ENCODE measurements at places on chromosomes 12 and 14.
A peak's percentile ranks its signal among the peaks of the same experiment; 100 is the strongest.

DNA sequence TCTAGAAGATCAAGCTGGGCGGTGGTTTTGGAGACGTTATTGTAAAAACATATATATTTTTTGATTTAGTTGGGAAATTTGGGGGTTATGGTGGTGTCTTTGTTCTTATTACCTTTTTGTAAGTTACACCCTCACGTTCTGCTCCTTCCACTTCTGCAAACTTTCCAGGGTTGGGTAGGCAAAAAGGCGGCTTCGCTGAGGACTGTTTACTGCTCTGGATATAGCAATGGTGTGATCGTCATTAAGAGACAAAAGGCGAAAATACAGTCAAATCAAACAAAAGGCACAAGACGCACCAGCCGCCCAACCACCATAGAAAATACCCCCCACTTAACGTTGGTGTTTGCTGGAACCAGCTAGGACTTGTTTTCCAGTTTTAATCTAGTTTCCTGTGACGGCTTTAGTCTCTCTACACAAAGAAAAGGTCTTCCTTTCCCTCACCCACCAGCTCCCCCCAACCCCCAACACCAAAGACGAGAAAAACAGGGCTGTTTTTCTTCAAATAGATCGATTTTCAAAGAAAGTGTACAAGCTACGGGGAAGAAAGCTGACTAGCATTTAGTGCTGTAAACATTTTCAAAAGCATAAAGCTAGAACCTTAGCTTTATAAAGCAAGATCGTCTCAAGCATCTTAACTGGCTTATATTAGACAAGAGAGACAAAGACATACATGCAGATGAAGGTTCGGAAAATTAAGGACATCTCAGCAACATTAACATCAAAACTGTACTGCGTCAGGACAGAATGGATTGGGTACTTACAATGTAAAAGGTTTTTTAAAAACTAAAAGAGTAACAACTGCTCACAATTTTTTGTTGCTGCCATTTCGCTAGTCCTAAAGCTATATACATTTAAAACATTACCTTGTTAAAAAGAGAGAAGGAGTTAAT, 2.0 kb upstream of the SETD1B start:
- no peak for DNase-seq

DNA sequence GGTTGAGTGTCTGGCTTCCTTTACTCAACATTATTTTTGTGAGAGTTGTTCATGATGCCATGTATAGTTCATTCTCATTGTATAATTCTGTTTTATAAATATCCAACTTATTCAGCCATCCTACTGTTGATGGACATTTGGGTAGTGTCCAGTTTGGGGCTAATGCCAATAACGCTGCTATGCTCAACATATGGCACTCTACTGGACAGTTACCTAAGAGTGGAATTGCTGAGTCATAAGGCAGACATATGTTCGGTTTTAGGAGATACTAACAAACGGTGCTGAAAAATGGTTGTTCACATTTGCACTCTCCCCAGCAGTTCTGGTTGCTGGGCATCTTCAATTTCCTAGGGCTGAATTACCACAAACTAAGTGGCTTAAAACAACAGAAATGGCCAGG, 28.7 kb upstream of the P2RX4 start:
- no peak for DNase-seq

- no peak for DNase-seq
Measured at GRCh38 chr14:70013271-70013873, 134.2 kb downstream of the SMOC1 start.

- DNase-seq = no peak
Measured at GRCh38 chr12:26791301-26791791, 41.6 kb downstream of the ITPR2 start.

DNA sequence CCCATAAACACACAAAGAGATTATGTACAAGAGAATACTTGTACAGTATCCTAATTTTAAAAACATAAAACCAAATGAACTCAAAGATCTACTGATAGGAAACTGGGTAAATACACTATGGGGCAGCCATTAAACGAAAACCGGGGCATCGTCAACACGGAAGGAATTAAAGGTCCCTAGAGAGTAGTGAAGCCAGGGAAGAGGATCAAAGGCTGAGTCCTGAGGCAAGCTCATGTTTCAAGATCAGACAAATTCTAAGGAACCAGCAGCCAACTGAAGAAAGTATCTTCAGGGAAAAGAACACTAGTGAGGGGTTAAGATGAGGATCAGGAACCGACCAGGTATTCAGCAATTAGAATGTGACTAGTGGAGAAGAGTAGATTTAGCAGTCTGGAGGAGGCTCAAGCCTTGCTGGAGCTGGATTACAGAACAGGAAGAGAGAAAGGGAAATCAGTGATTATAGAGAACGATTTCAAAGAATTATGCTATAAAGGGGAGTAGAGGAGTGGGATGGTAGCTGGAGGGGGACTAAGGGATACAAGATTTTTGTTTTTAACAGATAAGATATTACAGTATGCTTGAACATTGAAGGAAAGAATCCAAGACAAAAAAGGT, 23.7 kb downstream of the SEL1L start:
- no peak for DNase-seq

DNA sequence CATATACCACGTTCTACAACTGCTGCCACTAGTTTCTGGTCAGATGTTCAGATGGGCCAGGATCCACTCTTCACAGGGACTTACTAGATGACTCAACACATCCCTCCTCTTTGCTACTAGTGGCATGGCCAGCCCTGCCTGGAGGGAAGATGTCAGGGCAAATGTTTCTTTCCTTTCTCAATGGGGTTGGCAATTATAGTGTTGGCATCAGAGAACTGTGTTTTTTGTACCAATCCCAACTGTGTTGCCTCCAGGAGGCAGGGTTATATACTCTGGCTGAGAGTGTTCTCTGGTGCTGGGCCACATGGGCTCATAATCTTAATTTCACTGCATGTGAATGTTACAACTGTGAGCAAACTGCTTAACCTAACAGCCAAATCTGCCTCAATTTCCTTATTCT, 69.9 kb upstream of the AVPR1A start:
- DNase-seq = no peak

- no peak for DNase-seq
Measured at GRCh38 chr14:67468378-67468730, 20.2 kb downstream of the TMEM229B start.

DNA sequence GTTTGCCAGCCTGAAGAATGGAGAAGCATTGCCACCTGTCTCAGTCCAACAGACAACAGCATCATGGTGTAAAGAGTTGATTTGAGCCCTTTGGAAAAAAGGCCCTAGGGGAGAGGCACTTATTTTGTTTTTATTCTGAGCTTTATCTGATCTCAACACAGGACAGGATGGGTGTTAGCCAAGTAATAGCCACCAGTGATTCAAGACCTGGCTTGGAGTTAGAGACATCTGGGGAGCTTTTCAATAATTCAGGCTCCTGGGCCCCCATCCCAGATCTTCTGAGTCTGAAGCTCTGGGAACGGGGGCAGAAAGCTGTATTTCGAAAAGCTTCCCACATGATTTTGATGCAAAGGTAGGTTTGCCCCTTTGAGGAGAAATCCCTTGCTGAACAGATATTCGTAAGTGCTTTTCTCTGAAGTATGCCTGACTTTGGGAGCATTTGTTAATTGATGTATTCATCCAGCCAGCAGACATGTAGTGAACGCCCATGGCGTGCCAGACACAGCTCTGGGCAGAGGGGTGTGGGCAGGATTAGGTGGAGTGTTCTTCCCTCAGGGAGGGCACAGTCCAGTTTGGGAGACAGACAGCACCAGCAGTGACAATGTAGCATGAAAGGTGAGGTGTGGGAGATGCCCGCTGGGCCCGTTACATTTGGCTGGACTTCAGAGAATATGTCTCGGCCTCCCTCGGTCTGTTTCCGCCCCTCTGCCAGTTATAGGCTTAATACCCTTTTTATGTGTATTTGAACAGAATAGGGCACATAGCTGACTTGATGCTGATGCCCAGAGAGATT, 72.5 kb downstream of the TSPAN9 start:
- no peak for DNase-seq

DNA sequence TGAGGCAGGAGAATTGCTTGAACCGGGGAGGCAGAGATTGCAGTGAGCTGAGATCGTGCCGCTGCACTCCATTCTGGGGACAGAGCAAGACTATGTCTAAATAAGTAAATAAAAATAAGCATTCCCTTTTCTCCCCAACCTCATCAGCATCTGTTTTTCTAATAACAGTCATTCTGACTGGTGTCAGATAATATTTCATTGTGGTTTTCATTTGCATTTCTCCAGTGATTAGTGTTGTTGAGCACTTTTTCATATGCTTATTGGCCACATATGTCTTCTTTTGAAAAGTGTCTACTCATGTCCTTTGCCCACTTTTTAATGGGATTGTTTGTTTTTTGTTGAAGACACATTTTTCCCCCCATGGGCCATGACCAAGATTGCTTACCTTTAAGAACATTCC, 243.2 kb downstream of the ADAMTS20 start:
- no peak for DNase-seq

- peak; percentile 23 for DNase-seq
Measured at GRCh38 chr12:94603434-94604365, 46.7 kb downstream of the TMCC3 start.

GRCh38 chr14:100872259-100873095, 31.0 kb downstream of the RTL1 start:
- DNase-seq = no peak

- no peak for DNase-seq
Measured at GRCh38 chr14:91867316-91867988, at the start of gene TC2N. Gene TC2N, minus strand, starts transcription at chr14:91867536. Its CDS starts 53,767 bp downstream, at chr14:91813769.

GRCh38 chr14:54342806-54343205, 54.0 kb upstream of the CDKN3 start:
- no peak for DNase-seq

DNA sequence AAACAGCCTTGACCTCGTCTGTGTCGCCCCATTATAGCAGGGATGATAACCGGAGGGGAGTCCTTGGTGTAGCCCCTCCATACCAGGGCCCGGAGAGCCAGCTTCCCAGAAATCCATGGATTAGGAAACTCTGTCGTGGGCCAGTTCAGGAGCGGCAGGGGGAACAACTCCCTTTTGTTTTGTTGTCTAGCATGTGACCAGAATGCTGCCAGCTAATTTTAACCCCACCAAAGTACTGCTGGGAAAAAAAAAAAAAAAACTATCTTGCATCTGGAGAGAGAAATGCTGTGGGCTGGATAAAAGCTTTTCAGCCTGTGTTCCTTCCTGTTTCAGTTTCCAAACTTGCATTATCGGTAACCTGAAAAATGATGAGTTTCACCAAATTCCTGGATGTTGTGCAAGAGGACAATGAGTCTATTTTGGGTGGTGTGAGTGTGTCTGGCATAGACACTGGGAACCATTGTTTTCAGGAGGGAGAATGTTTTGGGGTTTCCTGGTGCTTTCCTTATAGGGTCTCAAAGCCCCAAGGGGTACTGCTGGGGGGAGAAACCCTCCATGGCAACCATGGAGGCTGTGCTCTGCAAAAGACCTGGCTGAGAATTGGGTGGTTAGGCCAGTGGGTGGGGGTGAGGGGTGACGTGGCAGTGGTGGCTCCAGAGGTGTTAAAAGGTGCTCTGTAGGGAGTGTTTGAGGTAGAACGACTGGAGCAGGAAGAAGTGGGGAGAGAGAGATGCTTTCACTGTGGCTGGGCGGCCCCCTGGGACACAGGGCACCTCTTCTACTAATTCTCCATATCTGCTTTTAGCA, 14.9 kb upstream of the IRF2BPL start:
- DNase-seq = peak; percentile 54

GRCh38 chr12:44015333-44015941, 179.6 kb downstream of the TMEM117 start:
- no peak for DNase-seq
